ENCODE measurements at places on chromosomes 3 and 15. TPM values are rescaled to one million over a fixed set of nuclear protein-coding genes. Genes with fewer than 3 reads are reported as not detected.

Gene CHDH
- total RNA-seq: 1.2 TPM

Gene VGLL3
- total RNA-seq: 1.7 TPM

Gene FGD5
- total RNA-seq: under 0.01 TPM

Gene TMEM45A
- total RNA-seq: 18.8 TPM

Gene SPESP1
- 5.3 TPM for total RNA-seq

Gene MST1R
- total RNA-seq: 29.2 TPM

Gene GOLGA6A
- total RNA-seq: not detected

Gene MFAP1
- total RNA-seq: 16.4 TPM

Measured in tracheal epithelial cell (primary cell).